Naive thymus-derived CD8-positive, alpha-beta T cell (primary cell): ENCODE measurements at places on chromosomes 5 and 9.

- peak; percentile 10 for DNase-seq
These were observed 74.8 kb downstream of the ICE1 start for GRCh38 chr5:5497152-5497788.

DNA sequence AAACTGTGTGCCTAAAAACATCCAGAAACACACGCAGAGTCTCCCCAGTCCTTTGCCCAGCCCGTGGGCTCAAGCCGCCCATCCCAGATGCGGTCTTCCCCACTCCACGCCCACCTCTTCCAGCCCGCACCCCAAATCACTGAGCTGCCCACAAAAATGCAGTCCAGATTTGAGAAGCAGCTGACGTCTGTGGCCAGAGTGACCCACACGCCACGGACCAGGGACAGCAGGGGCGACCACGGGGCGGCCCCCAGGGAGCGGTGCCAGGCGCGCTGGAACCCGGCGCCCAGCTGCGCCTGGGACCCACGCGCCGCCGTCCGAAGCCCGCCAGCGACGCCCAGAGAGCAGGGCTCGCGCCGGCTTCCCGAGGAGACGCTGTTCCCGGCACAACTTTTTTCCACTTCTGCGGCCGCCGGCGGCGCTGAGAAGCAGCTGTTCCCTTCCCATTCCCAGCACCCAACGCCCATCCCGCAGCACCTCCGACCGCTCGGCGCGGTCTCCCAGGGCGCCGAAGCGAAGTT lies 674 bp downstream of the LHFPL2 start:
- no peak for DNase-seq

DNA sequence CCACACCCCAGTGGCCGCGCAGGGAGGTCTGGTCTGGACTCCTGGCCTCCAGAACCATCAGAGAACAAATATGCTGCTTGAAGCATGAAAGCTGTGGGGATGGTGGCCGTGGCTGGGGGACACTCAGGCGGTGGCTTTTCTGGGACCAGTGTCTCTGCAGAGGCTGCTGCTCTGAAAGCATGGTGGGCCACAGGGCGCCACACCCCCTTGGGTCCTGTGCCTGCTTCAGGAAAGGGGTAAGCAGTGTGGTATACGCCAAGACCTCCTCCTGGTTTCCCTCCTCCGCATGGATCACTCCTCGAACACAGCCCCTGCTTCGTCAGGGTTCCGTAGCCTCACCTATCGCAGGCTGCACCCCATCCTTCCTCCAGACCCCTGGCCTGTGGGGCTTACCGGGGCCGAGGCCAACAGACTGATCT lies 19.7 kb upstream of the TERT start:
- no peak for DNase-seq

DNA sequence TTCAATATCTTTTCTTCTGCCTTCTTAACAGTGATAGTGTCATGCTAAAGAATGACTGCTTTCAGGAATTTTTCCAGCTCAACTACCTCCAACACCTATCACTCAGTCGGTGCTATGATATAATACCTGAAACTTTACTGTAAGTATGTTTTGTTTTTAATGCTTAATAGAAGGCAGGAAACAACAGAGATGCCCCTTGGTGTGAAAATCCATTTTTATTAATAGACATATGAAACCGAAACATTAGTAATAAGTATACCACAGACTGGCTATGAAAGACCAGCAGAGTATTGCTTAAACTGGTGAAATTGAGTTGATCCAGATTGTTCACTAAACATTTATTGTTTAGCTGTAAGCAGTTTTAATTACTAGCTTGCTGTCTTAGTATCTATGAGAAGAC lies 25.2 kb downstream of the SKP2 start:
- DNase-seq = no peak

GRCh38 chr9:124020520-124021384 lies 9.2 kb downstream of the LHX2 start:
- no peak for DNase-seq

DNA sequence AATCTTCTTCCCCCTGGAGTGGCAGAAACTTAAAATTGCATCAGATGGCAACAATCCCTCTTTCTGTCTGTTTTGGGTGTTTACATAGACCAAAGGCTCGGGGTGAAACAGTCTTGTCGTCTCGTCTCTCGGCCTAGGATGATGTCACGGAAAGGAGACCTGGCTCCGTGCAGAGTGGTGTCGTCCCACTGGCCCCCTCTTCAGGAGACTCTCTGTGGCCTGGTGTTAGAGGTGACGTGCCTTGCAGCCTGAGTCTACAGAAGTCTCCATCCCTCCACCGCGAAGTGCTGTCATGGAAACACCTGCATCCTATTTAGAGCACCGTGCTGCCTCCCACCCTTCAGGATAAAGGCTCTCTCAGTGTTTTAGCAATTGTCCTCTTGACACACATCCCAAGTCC lies 409.7 kb downstream of the IRX1 start:
- DNase-seq = no peak

- DNase-seq = no peak
These were observed at the start of gene AFAP1L1 for GRCh38 chr5:149271716-149272563. Gene AFAP1L1 (plus strand): TSS chr5:149271859. CDS start chr5:149271969, 110 bp downstream.

- no peak for DNase-seq
These were observed 144.4 kb upstream of the PHYKPL start for GRCh38 chr5:178376921-178377582.

- DNase-seq = no peak
These were observed 346.7 kb upstream of the KLF9 start for GRCh38 chr9:70761139-70761670.

GRCh38 chr9:87157366-87158031 lies 210.2 kb upstream of the GAS1 start:
- DNase-seq = no peak
